Coronary artery (tissue), 2 donors: ENCODE measurements at places on chromosomes 12 and 14.

DNA sequence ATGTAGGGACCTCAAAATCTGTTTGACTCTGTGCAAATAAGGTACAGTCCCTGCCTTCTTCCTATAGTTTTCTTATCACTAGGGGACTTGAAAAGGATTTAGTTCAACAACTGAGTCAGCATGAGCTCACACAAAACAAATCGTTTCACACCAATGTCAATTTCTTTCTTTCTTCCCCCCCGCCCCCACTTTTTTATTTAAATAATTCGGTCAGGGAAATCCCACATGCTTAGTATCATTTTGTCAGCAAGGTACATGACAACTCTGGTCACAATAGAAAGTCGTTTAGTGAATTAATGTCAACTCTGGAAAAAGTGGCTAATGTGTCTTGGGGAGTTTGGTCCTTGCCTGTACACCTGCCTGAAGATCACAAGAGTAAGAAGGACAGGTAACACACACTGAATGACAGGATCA is 232.2 kb upstream of the PLEKHG7 start:
- no peak for DNase-seq

- no peak for DNase-seq
Observed at GRCh38 chr12:89414322-89414721, 62.0 kb upstream of the DUSP6 start.

DNA sequence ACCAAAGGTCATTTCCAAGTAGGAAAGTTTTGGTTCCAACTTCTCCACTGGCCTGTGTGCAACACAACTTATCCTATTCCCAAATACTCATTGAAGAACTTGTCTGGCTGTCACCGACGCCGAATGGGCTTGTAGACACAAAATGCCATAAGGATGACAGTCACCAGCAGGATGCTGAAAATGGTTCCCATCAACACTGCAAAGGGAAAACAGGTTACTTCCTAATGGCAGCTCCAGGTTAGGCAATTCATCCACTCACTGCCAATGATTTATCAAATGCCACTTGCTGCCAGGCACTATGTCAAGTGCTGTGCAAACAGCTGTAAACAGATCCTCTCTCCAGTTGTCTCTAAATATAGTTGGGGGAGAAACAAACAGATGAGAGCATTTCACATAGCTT is 6.1 kb downstream of the C12orf76 start:
- no peak for DNase-seq

GRCh38 chr14:95274279-95274678 is 45.4 kb downstream of the CLMN start:
- peak; percentile 16 for DNase-seq

GRCh38 chr12:119630962-119631550 is 36.9 kb upstream of the PRKAB1 start:
- DNase-seq: no peak

- DNase-seq: no peak
Observed at GRCh38 chr12:5432011-5432400, at the start of gene NTF3. NTF3 (plus strand) TSS chr12:5432108; CDS start chr12:5432325, 217 bp downstream.

GRCh38 chr12:55051197-55051947 is 31.6 kb downstream of the NEUROD4 start:
- DNase-seq: no peak

GRCh38 chr12:101876322-101876860 is 989 bp upstream of the DRAM1 start:
- DNase-seq: no peak

GRCh38 chr12:120936197-120936596 is 32.0 kb upstream of the SPPL3 start:
- DNase-seq: no peak

DNA sequence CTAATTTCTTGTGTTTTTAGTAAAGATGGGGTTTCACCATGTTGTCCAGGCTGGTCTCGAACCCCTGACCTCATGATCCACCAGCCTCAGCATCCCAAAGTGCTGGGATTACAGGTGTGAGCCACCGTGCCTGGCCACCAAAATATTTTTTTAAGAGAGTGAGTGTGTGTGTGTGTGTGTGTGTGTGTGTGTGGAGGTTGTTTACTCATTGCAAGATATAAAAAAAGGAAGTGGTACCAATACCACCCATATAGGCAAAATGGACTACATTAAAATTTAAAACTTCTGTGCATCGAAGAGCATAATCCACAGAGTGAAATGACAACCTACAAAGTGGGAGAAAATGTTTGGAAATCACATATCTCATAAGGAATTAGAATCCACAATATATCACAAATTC is 15.5 kb upstream of the CLEC2A start:
- DNase-seq: no peak

GRCh38 chr14:93068711-93069110 is 47.0 kb downstream of the ITPK1 start:
- DNase-seq: no peak

- no peak for DNase-seq
Observed at GRCh38 chr14:104514156-104514848, 65.3 kb upstream of the C14orf180 start.

DNA sequence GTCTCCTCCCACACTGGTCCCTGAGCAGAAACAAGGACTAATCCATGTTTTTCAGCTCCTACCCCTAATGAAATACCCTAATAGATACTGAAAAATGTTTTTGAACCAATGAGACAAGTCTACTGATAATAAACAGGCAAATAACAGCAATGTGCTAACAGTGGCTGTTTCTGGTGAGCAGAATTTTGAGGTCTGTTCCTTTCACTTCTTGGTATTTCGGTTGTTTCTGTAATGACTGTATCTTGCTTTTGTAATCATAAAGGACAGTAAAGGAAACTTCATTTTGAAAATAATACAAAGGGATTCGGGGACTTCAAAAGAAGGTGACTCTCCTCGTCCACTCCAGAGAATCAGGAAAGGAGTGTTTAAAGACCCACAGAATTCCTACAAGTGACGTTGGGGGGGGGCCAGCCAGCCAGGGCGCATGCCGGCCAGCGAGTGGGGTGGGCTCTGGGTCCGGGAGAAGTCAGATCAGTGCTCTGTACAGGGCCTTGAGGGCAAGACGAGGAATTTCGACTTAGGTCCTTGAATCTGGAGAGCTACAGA is 1.1 kb upstream of the CD9 start:
- DNase-seq: no peak

DNA sequence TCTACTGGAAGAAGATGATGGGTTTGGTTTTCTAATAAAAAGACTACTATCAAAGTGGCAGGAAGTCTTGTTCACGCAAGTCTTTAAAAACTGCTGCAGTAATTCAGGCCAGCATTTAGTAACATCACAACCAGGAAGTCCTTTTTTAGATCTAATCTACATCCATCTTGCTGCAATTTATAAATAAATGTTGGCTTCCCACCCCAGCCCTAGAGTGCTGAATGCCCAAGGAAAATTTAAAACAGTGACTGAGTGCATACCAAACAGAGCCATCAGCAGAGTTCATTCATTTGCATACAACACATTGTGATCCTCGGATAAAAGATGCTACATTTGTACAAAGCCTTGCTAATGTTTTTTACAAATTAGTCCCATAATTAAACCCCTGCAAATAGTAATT is 72.1 kb downstream of the PHLDA1 start:
- DNase-seq: no peak

DNA sequence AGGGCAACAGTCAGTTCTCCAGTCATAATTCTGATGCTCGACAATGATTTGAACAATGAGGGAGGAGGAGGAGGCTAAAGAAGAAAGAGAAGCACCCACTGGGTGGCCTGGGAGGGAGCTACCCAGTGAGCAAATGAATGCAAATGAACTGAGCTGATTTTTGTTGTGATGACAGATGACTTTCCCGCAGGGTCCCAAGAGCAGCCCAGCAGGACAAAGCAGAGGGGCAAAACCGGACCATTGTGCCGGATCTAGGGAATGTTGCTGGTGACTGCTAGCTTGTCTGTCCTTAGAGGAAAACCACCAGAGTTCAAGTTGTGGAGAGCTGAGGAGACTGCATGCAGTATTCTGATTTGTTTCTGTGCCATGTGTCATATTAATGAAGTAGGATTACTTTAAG is 162.8 kb downstream of the MON2 start:
- no peak for DNase-seq

DNA sequence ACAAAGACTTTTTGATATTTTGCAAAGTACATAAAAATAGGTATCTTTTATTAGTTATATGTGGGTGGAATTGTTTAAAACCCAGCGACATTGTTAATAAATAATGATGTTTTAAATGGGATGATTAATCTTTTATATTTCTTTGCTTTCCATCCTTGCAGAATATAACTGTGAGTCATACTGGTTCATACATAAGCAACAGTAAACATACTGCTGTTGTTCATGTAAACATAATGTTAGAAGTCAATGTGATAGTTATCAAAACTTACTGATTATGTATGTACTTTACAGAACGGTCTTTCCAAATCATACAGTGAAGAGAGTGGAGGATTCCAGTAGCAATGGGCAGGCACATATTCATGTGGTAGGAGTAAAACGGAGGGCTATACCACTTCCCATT is 119.8 kb downstream of the ARID2 start:
- no peak for DNase-seq

GRCh38 chr12:45388545-45388944 is 172.7 kb downstream of the ANO6 start:
- DNase-seq: no peak

DNA sequence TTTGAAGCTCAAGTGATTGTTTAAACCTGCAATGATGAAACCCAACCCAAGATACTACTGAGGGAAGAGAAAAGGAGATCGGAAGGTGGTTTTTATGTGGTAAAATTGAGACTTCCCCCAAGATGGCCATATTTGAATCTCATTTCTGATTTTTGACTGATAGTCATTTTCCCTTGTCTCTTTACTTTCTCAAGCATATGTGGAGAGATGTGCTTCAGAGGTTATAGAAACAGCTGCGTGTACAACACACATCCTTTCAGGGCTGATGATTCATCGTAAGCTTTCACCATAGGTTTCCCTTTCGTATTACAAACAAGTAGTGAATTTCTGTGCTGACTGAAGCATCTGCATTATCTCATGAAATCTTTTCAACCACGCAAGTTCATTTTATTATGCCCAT is 276.2 kb downstream of the EMP1 start:
- no peak for DNase-seq

DNA sequence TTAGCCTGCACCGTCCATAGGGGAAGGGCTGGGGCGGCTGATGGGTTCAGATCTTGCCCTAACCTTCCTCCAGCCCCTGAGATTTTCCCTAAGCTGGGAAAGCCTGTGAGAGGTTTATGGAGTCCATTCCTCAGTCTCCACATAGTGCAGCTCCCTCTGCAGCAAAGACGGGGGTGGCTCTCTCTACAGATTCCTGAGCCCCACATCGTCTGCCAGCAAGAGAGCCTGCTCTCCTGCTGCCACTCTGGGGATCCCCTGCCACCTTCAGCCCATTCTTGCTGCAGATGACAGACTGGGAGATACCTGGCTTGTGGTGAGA is 3.1 kb downstream of the SMIM41 start:
- no peak for DNase-seq

- peak; percentile 45 for DNase-seq
Observed at GRCh38 chr14:89242652-89243279, 174.3 kb downstream of the FOXN3 start.
